ENCODE measurements at places on chromosomes 1 and 21. TPM values are rescaled to one million over a fixed set of nuclear protein-coding genes. Genes with fewer than 3 reads are reported as not detected.

EPHX1 gene
- 6.3 TPM for total RNA-seq

TAS1R1 gene
- 0.20 TPM for total RNA-seq

PDPN gene
- not detected for total RNA-seq

RIMS3 gene
- total RNA-seq: 10.0 TPM

TAS1R3 gene
- total RNA-seq: 0.15 TPM

ZYG11A gene
- total RNA-seq: 0.03 TPM

GJA9 gene
- total RNA-seq: not detected

- DNase-seq: no peak
- H3K4me1 ChIP-seq: no peaks in the 10 kb centered on the region
- no peak overlapping the region for H3K4me3 ChIP-seq
Observed at GRCh38 chr1:193929374-193930033, 743.1 kb upstream of the B3GALT2 start.

DNA sequence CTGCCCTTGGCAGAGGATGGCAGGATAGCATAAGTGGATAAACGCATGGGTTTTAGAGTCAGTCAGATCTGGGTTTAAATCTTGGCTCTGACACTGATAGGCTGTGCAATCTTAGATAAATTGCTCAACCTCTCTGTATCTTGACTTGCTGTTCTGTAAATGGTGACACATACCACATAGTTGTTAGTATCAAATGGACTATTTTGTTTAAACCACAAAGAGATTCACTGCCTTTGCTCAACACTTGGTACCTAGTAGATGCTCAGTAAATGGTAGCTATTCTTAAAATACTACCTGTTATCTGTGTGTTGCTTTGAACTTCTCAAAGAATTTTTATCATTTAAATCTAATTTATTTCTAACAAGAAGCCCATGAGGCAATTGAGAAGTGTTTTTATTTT lies 39.5 kb upstream of the A3GALT2 start:
- no peak for DNase-seq
- H3K4me3 ChIP-seq: no peak overlapping the region
- H3K4me1 ChIP-seq: peaks cover 39% of the 10 kb centered on the region

- DNase-seq: no peak
- H3K27me3 ChIP-seq: no peaks in the 10 kb centered on the region
- no peaks in the 10 kb centered on the region for H3K36me3 ChIP-seq
- H3K27ac ChIP-seq: no peak overlapping the region
Observed at GRCh38 chr1:217527151-217527550, 103.7 kb downstream of the GPATCH2 start.

- H3K27me3 ChIP-seq: no peaks in the 10 kb centered on the region
- no peaks in the 10 kb centered on the region for H3K36me3 ChIP-seq
- H3K27ac ChIP-seq: no peak overlapping the region
Observed at GRCh38 chr1:93605812-93606512, 75.7 kb downstream of the BCAR3 start.

- H3K27ac ChIP-seq: no peak overlapping the region
- peaks cover 8% of the 10 kb centered on the region for H3K27me3 ChIP-seq
- no peak overlapping the region for H3K4me3 ChIP-seq
Observed at GRCh38 chr1:60078182-60078581, 4.6 kb upstream of the C1orf87 start.

- H3K27me3 ChIP-seq: no peaks in the 10 kb centered on the region
- H3K27ac ChIP-seq: no peak overlapping the region
- DNase-seq: no peak
Observed at GRCh38 chr1:41430069-41430468, 54.4 kb downstream of the EDN2 start.

- no peaks in the 10 kb centered on the region for H3K27me3 ChIP-seq
- no peak for DNase-seq
- no peak overlapping the region for H3K27ac ChIP-seq
- no peaks in the 10 kb centered on the region for H3K36me3 ChIP-seq
- H3K4me1 ChIP-seq: peaks cover 6% of the 10 kb centered on the region
Observed at GRCh38 chr1:169943963-169944526, 50.3 kb upstream of the SCYL3 start.

DNA sequence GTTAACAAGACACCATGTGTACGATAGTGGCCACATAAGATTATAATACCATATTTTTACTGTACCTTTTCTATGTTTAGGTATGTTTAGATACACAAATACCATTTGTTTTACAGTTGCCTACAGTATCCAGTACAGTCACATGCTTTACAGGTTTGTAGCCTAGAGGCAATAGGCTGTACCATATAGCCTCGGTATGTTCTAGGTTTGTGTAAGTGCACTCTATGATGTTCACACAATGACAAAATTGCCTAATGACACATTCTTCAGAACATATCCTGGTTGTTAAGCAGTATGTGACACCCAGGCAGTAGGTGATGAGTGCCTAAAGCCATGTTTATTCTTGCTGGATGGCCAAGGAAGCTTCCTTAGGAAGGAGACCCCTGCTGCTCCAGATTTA lies 111.8 kb downstream of the PAPPA2 start:
- H3K4me3 ChIP-seq: no peak overlapping the region
- DNase-seq: no peak
- H3K27me3 ChIP-seq: no peaks in the 10 kb centered on the region
- H3K36me3 ChIP-seq: no peaks in the 10 kb centered on the region

DNA sequence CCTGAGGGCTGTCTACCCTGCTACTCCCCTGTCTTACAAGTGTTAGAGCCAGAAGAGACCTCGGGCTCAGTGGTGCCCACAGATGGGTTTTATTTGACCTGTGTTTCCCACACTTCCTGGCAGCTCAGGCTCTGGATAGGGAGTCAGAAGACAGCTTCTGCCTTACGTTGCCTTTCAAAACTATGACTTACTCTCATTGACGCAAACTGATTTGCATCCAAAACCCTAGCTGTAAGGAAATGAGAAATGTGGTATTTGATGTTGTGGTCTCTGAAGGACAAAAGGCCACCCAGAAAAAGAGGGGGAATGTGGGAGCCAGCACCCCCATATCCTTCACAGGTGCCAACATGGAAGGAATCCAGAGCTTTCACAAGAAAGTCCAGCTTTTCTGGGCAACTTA lies 180.2 kb downstream of the ATG4C start:
- DNase-seq: no peak
- H3K36me3 ChIP-seq: no peaks in the 10 kb centered on the region
- H3K4me3 ChIP-seq: no peak overlapping the region
- H3K27ac ChIP-seq: no peak overlapping the region
- H3K4me1 ChIP-seq: peaks cover 7% of the 10 kb centered on the region
- no peaks in the 10 kb centered on the region for H3K27me3 ChIP-seq

GRCh38 chr1:155893389-155894142 lies 17.6 kb downstream of the RIT1 start:
- no peak overlapping the region for H3K27ac ChIP-seq
- no peaks in the 10 kb centered on the region for H3K4me1 ChIP-seq
- H3K36me3 ChIP-seq: peaks cover 11% of the 10 kb centered on the region
- H3K27me3 ChIP-seq: no peaks in the 10 kb centered on the region
- DNase-seq: no peak

GRCh38 chr1:166627558-166627957 lies 211.7 kb upstream of the POGK start:
- H3K27ac ChIP-seq: no peak overlapping the region
- H3K36me3 ChIP-seq: no peaks in the 10 kb centered on the region
- H3K4me3 ChIP-seq: no peak overlapping the region
- no peak for DNase-seq

DNA sequence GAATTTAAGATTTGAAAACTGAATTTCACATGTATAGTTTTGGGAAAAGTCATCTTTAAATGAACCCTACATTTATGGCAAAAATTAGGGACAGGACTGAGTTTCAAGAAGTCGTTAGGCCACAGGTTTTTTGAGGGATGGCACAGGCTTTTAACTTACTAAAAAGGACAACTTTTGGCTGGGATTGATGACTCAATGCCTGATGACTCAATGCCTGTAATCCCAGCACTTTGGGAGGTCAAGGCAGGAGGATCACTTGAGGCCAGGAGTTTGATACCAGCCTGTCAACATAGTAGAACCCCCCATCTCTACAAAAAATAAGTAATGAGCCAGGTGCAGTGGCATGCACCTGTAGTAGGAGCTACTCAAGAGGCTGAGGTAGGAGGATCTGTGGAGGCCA lies 15.9 kb downstream of the UCK2 start:
- no peak for DNase-seq
- no peak overlapping the region for H3K4me3 ChIP-seq
- H3K27ac ChIP-seq: no peak overlapping the region
- H3K27me3 ChIP-seq: no peaks in the 10 kb centered on the region
- H3K4me1 ChIP-seq: peaks cover 21% of the 10 kb centered on the region

- H3K4me1 ChIP-seq: no peaks in the 10 kb centered on the region
- H3K36me3 ChIP-seq: peaks cover 12% of the 10 kb centered on the region
- no peaks in the 10 kb centered on the region for H3K27me3 ChIP-seq
- peak overlapping the region; percentile 77 for H3K4me3 ChIP-seq
- no peak for DNase-seq
Observed at GRCh38 chr1:150234309-150234565, 1.7 kb downstream of the ANP32E start.

GRCh38 chr1:18088077-18088594 lies 19.5 kb upstream of the IGSF21 start:
- H3K4me1 ChIP-seq: no peaks in the 10 kb centered on the region
- H3K27me3 ChIP-seq: no peaks in the 10 kb centered on the region
- H3K36me3 ChIP-seq: no peaks in the 10 kb centered on the region
- no peak overlapping the region for H3K4me3 ChIP-seq
- no peak for DNase-seq

- no peaks in the 10 kb centered on the region for H3K27me3 ChIP-seq
- DNase-seq: no peak
- H3K36me3 ChIP-seq: no peaks in the 10 kb centered on the region
- no peak overlapping the region for H3K4me3 ChIP-seq
Observed at GRCh38 chr1:66143651-66144050, 351.0 kb downstream of the PDE4B start.

GRCh38 chr1:239706245-239706892 lies 320.0 kb downstream of the CHRM3 start:
- no peaks in the 10 kb centered on the region for H3K4me1 ChIP-seq
- H3K4me3 ChIP-seq: no peak overlapping the region
- H3K27ac ChIP-seq: no peak overlapping the region
- no peaks in the 10 kb centered on the region for H3K27me3 ChIP-seq
- no peak for DNase-seq
